Posterior cingulate gyrus (tissue), 11 donors: ENCODE measurements at places on chromosomes 11 and 22.

DNA sequence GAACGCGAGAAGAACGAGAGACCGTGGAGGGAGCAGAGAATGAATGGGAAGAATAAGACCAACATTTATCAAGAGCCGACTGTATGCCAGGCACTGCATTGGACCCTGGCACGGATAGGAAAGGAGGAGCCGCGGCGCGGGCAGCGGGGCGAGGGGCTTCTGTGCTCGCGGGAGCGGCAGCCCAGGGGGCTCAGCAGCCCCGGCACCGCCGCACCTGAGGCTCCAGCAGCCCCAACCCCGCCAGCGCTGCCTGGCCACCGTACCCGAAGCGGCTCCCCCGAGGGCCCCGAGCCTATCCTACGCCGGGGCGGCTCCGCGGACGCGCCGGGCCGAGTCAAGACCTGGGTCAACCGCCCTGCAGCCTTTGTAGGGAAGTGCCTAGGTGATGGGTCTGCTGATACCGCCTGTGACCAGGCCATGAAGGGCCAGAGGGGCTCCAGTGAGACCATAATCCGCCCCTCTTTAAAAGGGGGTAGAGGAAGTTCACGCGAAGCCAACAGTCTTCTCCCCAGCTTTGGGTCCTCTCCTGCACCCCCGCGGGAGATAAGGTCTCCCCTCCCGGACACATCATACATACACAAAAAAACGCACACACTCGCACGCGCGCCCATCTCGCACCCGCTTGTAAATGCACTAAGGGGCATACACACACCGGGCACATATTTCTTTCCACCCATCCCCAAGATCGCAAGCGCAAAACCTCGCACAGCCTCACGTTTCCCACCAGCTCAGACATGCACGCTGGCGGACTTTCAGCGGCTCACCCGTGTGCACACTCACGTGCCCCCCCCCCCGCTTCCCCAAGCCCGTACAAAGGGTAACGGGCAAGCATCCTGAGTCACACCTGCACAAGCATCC lies 935 bp upstream of the RTN4RL2 start:
- no peak for DNase-seq

DNA sequence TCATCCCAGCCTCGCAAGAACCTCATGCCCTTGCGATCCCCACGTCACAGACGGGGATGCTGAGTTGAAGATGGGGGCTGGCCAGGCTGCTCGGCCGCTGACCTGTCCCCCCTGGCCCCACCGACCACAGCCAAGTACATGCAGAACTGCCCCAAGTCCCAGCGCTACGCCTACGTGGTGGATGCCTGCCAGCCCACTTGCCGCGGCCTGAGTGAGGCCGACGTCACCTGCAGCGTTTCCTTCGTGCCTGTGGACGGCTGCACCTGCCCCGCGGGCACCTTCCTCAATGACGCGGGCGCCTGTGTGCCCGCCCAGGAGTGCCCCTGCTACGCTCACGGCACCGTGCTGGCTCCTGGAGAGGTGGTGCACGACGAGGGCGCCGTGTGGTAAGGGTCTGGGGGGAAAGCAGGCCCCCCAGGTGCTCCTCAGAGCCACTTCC lies 10.0 kb downstream of the MUC5B start:
- no peak for DNase-seq

DNA sequence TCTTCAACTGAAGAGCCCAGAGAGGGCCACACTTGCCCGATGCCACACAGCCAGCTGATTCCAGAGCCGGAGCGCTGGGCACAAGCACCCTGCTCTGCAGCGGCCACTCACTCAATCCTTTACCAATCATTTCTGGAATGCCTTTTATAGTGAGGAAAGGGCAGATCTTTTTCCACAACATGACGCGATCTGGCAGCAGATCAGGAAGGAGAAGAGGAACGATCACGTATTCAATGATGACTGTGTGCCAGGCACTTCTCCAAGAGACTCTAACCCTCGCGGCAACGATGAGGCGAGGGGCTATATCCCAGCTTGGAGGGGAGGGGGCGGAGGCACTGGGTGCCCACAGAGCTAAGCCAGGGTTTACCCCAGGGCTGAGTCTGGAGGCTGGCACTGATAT lies 56.3 kb upstream of the TCF20 start:
- no peak for DNase-seq

DNA sequence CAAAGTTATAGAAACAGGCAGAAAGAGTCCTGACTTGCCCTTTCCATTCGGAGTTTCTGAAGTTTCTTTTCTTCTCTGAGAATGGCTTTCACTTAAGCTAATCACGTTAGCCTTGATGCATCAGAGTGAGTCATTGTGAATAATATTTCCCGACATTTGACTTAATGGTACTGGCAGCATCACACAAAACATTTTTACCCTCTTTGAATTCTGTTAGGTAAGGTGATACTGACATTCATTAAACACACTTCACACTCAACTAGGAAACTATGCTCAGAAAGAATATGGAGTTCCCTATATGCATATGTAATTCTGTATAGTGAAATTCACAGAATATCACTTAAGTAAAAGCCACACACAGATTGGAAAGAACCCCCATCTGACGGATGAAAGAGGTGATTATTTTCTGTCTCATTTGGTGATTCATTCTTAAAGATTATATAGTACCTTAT lies 120.8 kb upstream of the ARHGAP20 start:
- no peak for DNase-seq

GRCh38 chr11:62071408-62071807 lies 52.4 kb upstream of the INCENP start:
- DNase-seq: no peak

DNA sequence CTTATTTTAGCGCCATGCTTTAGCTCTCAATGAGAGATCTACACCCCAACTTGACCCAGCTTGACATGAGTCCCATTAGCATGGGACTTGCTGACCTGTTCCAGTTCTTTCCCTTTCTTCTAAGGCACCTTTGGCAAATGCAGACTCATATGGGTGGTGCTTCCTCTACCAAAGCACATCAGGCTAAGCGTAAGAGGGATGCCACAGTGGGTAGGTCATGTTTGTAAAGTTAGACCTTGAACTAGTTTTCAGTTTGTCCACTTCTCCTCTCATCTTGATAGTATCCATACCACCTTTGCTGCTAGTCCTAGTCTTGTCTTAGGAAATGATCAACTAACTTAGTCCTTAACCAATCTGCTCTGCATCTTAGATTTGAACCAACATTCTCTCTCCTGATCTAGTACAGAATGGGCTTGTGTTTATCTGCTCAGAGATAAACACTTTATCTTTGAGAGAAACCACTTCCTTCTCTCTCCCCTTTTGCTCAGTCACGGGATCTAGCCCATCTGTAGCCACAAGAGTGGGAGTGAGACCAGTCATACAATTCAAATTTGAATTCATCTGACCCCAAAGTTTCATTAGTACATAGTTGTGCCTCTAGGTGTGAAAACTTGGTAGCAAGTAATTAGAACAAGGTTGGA lies 72.1 kb upstream of the CD44 start:
- no peak for DNase-seq

GRCh38 chr11:118151431-118151830 lies 1.2 kb downstream of the SCN4B start:
- DNase-seq: no peak

DNA sequence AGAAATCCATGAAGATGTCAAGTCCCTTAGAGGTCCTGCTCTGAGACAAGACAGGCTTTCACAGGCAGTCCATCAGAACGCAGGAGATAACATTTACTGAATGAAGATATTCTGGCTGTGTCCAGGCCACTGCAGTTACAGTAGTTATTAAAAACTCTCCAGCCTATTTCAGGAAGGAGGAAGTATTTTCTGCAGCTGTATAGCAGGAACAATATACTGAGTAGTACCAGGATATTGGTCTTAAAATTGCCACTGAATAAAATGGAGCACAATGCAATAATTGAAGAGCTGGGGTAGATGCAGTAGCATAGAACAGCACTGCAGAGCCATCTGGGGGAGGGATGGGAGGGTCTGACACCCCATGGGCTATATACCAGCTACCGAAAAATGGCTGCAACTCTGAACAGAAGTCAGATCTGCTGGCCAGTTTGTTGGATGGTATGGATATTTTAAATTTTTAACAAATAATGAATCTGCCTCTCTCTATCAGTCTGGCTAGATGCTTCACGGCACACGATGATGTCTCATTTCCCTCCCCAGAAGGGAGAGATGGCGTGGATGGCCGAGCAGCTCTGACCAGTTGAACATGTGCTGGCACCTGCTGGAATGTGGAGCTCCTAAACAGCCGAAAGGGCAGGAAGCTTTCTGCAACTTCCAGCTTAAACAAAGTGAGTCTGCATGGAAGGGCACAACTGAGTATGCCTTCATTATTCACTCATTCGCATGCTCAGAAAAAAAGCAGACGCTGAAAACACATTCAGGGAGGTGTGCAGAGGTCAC lies 342.1 kb upstream of the SYN3 start:
- DNase-seq: no peak

- DNase-seq: no peak
Observed at GRCh38 chr11:47488674-47489394, 39.9 kb upstream of the RAPSN start.
